NCI-H187 (cell line): ENCODE measurements at places on chromosomes 3 and 15.

- no peak for DNase-seq
These were observed 106.5 kb downstream of the TIGIT start for GRCh38 chr3:114400371-114400770.

- DNase-seq = no peak
These were observed 73.4 kb downstream of the PLXNA1 start for GRCh38 chr3:127056281-127056680.

DNA sequence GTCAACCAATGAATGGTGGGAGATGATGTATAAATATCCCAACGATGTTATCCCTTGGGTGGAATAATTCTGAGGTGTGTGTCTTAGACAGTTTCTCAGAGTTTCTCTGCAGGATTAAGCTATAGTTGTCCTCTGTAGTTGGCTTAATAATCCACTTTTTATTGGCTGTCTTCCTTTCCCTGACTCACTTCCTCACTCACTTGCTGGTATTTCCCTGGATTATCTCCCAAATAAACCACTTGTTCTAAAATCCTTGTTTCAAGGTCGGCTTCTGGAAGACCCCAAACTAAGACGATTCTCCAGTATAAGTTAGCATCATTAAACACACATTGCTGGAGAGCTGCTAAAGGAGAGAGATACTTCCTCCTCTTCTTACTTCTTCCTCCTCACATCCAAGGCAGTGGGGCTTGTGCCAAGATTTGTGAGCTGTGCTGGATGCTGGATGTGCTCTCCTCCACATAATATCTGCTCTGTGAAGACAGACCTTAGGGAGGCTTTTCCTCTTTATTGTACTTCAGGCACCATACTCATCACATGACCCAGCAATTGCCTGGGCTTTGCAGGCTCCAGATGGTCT is 22.5 kb upstream of the ROPN1 start:
- no peak for DNase-seq

- DNase-seq = no peak
These were observed 96.0 kb upstream of the ZNF385D start for GRCh38 chr3:21847005-21847404.

GRCh38 chr15:48392356-48392755 is 61.1 kb downstream of the DUT start:
- no peak for DNase-seq

GRCh38 chr15:50353975-50354837 is 792 bp downstream of the GABPB1 start:
- no peak for DNase-seq

GRCh38 chr3:28028554-28028953 is 212.9 kb upstream of the CMC1 start:
- DNase-seq = no peak

DNA sequence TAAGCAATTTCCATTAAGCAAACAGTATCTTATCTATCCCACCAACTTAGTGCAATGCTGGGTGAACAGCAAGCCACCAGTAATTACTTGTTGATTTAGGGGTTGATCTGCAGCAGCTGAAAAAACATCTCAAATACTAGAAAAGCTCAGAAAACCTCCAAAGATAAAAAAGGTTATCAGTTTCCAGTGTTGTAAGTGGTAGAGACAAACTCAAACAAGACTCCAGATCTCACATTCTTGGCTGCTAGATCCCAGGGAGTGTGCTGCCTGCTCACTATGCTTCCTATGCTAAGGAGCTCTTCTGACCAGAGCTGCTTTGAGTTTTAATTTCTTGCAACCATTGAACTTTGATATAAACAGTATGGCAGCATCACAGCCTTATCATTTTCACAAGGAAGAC is 11.3 kb downstream of the B3GALNT1 start:
- no peak for DNase-seq

DNA sequence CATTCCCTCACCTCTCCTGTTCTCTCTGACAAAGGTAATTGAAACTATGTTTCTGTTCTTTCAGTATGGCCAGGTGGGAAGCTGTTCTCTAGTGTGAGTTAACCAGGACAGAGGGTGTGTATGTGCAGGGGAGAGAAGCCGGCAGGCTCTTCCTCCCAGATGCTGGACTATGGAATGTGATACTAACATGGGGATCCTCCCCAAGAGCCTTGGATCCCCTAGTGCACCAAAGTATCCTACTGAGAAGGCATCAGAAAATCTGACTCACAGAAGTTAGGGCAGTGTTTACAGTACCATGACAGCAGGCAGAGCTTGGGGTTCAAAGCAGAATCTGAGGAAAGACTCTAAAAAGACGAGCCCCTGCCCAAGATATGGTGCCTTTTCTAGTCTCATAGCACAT is 123.1 kb downstream of the APBA2 start:
- no peak for DNase-seq

GRCh38 chr3:17686613-17687012 is 55.8 kb downstream of the TBC1D5 start:
- DNase-seq = no peak

DNA sequence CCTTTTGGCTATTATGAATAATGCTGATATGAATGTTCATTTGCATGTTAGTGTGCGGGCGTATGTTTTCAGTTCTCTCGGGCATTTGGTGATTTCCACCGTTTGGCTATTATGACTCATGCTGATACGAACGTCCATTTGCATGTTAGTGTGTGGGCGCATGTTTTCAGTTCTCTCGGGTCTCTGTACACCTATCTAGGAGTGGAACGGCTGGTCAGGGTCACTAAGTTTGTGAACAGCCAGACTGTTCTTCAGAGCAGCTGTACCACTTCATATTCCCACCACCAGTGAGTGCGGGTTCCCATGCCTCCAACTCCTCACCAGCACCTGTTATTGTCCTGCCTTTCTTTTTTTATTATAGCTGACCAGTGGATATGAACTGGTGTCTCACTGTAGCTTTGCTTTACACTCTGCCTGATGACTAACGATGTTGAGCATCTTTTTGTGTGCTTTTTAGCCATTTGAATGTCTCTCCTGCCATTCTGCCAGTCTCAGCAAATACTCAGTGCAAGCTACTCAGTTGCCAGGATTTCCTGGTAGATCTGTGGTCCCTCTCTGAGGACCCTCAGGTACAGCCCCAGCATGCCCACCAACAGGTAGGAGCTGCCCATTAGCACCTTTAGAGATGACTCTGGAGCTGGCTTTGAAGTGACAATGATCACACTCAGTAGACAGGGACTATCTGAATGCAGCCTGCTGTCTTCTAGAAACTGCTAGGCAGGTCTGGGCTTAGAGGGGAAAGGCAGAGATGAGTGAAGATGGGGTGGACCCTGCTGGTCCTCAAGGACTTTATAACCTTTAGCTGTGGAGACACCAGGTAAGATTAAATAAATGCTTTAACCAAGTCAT is 141.1 kb downstream of the XXYLT1 start:
- no peak for DNase-seq

GRCh38 chr3:125179143-125179883 is 33.2 kb downstream of the SLC12A8 start:
- DNase-seq = no peak

- no peak for DNase-seq
These were observed 22.3 kb upstream of the P2RY13 start for GRCh38 chr3:151351648-151352047.

DNA sequence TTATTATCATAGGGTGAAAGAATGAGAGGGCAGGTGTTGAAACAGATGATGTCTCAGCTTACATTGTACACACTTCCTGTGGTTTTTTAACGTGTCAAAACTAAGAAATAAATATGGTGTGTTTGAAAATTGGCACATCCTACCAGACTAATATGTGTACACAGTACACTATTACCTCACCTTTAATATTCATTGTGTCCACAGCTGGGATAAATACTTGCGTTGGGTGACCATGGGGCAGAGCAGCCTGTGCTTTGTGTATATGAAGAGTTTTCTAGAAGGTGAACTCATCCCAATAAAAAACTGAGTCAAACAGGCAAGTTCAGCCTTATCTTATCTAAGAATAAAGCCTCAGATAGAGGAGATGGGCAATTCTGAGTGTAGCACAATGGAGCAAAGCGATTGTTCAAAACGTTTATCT is 17.3 kb downstream of the SUCNR1 start:
- no peak for DNase-seq

DNA sequence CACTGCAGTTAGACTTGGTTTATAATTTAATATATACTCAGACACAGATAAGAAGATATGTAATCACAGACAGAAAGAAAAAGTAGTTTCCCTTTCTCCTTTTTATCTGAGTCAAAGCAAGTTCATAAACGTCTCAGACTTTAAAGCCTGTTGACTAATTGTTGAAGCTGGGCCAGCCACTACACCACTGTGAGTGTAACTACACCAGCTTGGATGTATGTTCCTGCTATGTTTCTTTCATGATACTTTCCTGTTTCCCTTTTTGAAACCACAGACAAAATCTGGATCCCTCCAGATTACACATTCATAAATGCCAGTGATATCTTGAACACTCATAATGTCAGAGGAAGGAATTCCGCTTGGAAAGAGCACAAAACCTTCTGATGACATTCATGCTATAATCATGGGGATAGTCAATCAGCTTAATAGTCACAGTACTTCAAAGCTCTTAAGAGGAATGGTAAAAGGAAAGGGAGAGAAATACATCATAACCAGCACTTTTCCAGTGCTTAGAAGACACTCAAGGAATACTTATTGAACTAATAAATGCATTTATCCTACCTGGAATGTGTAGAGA is 32.0 kb downstream of the KCNMB2 start:
- DNase-seq = no peak

- DNase-seq = no peak
These were observed 290.9 kb downstream of the C3orf38 start for GRCh38 chr3:88440701-88441100.

GRCh38 chr3:193791041-193792032 is 198.3 kb downstream of the OPA1 start:
- DNase-seq = no peak

DNA sequence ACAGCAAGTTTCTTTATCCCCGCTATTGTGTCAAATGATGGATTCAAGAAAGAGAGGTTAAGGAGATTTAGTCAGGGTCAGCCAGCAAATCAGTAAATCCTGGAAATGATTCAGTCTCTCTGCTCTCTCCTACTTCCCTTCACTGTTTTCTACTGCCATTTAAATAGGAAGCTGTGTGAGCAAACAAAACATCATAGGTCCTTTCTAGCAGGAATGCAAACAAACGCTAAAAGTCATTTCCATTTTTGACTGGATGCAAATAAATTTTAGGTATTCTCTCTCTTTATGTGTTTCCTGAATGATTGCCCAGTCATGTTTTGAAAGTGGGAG is 299.4 kb upstream of the RORA start:
- DNase-seq = no peak

DNA sequence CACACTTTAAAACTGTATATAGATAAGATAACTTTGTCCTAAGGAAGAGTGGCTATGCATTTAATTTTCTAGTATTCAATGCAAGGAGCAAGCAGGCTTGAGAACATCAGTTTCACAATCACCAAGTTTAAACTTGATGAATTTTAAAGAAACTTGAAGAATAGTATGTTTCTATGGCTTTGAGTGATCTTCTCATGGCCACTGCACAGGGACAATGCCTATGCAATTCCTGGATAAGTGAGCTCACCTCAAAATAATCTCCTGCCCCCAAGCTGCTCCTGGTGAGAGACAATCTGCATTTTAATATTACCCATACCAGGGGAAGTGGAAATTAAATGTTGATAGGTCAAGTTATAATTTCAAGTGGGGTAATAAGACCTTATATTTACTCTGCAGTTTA is 376.6 kb upstream of the CBLB start:
- DNase-seq = no peak

GRCh38 chr15:81011593-81011992 is 10.9 kb downstream of the TLNRD1 start:
- DNase-seq = no peak

- no peak for DNase-seq
These were observed 244.7 kb upstream of the ZPLD1 start for GRCh38 chr3:102189956-102190723.

- DNase-seq = no peak
These were observed 13.6 kb downstream of the VPS39 start for GRCh38 chr15:42194513-42194912.

GRCh38 chr3:127197300-127198189 is 4.6 kb downstream of the PRR23E start:
- no peak for DNase-seq

DNA sequence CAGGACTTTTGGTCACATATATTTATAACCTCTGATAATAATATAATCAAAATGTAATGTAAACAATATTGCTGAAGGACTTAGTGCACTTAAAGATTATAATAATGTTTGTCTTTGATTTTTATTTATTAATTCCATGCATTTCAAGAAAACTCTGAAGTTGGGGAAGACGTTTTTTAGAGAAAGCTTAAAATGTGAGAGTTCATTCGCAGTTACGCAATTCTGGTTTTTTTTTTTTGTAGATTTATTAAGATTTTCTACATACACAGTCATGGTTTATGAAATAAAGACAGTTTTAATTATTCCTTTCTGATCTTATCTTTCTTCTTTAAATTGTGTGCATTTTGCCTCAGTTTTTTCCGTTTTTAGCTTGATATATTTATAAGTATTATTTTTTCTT is 204.7 kb downstream of the EPHA3 start:
- DNase-seq = no peak

DNA sequence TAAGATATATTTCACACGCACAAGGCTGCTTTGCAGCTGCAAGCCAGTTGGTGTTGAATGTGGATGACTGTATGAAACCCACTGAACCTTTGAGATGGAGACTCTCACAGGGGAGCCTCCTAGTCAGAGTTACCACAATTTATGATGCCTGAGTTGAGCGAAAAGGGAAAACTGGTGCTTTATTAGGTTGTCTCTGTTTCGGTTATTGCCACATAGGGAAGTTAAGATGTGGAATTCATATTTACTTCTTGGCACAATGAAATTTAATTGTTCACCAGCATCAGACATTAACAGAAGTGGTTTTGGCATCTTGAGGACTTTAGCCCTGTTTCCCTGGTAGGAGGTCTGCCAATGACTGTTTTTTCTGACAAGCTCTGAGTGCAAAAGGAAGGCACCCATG is 358.2 kb downstream of the SQOR start:
- DNase-seq = no peak

DNA sequence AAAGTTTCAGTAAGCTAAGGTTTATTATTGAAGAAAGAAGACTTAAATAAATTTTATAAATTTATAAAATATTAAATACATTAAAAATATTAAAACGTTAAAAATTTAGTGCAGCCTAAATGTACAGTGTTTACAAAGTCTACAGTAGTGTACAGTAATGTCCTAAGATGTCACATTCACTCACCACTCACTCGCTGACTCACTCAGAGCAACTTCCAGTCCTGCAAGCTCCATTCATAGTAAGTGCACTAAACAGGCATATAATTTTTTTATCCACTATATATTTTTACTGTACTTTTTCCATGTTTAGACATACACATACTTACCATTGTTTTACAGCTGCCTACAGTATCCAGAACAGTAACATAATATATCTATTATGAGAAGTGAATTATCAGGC is 51.5 kb downstream of the TJP1 start:
- DNase-seq = no peak

GRCh38 chr3:172166261-172166660 is 126.9 kb downstream of the FNDC3B start:
- no peak for DNase-seq

DNA sequence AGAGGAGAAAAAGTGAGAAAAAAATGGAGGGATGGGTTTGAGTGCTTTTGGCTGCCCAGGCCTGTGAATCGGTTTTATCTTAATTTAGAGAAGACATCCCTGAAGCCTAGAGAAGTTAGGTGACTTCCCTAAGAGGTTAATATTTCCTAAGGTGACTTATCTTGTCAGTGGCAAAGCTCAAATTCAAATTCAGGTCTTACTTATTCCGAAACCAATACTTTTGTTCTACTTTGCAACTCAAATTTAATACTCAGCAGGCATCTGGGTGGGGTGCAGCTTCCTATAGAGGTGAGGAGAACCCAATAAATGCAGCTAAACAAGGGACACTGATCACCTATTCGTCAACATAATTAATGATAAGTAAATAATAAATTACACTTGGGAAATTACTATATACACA is 54.9 kb upstream of the MYRIP start:
- DNase-seq = no peak

GRCh38 chr3:56144805-56145204 is 323.5 kb downstream of the ERC2 start:
- DNase-seq = no peak
